ENCODE measurements at places on chromosomes 2 and 18.
A peak's percentile ranks its signal among the peaks of the same experiment; 100 is the strongest.

- DNase-seq = no peak
Measured at GRCh38 chr2:63784461-63784860, 57.2 kb upstream of the UGP2 start.

DNA sequence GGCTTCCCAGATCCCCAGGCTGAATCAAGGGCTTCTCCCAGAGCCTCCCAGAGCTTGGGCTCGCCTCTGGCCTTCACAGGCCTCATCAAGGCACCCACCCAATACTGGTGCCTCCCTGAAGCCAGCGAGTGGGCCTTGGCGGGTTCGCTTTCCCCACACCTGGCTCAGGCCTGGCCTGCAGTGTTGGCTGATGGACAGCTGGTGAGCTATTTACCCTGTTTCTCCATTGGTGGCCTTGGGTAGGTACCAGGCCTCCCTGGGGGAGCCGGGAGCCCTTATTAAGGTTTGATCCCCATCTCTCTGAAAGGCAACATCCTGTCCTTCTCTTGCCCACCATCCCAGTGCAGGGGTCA lies 18.2 kb upstream of the DUSP2 start:
- no peak for DNase-seq

DNA sequence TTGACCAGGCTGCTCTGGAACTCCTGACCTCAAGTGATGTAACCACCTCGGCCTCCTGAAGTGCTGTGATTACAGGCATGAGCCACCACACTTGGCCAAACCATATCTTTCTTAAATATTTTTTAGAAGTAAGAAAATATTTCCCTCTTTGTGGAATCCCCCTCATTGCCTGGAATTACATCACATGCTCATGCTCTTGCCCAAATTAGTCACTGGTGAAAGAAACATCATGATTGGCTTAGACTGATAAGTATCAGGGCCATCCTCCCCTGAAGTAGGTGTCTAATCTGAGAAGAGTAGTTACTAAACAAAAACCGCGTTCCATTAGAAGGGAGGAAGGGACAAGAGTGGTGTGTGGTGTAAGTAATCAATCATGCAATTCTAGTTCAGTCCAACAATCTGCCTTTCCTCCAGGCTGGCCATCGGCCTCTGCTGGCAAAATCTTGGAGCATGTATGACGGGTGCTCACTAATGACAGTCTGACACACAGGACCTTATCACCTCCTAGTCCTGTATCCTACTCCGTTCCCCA lies 52.3 kb upstream of the SCG2 start:
- DNase-seq = no peak

- DNase-seq = no peak
Measured at GRCh38 chr2:221203856-221204255, 368.2 kb downstream of the EPHA4 start.

DNA sequence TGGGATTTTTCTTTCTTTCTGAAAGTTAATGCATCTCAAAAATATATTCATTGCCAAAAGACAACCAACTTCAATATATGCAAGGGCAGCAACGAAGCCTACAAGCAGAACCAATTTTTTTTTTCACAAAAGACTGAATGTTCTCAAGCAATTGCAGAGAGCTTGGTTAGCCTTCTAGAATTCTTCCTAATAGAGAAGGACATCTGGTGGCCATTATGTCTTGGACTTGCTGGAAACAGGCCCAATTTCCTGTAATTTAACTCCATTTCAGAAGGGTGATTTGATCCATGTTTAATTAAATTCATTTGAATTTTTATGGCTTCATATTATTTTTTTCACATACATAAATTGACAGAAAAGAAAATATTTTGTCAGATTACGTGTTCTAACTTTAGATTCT lies 208.0 kb downstream of the TPGS2 start:
- no peak for DNase-seq

GRCh38 chr2:45278365-45279078 lies 269.3 kb upstream of the SIX2 start:
- DNase-seq = no peak

DNA sequence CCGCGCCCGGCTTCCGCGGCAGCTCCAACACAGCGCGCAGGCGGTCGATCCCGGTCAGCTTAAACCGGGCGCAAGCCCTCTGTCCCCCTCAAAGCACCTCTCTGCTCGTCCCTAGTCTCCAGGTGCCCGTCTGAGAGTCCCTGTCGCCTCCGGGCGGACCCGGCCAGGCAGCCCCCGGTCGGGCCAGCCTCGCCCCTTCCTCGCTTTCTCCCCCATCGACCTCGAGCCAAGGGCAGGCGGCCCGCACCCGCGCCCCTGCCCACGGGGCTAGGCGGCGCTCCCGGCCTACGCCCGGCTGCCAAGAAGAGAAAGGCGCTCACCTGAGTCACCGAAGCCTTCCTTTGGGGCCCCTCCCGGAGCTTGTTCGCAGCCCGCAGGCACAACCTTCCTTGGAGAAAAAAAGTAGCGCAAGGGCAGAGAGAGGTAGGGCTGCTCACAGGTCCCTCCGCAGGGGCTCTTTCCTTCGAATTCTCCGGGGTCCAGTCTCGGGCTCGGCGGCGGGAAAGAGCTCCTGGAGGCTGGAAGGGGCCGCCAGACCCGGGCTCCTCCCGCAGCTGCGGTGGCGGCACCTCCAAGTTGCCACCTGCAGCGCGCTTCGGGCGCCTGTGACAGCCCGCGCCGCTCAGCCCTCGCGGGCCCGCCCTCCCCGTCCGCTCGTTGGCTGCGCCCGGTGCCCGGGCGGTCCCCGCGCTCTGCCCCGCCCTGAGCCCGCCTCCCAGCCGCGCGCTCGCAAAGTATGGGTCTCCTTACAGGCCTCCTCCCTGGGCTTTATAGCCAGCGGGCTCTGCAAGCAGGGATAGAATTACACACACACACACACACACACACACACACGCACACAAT lies 86.5 kb upstream of the EPB41L3 start:
- no peak for DNase-seq

GRCh38 chr2:18927525-18928232 lies 338.3 kb upstream of the NT5C1B start:
- no peak for DNase-seq

DNA sequence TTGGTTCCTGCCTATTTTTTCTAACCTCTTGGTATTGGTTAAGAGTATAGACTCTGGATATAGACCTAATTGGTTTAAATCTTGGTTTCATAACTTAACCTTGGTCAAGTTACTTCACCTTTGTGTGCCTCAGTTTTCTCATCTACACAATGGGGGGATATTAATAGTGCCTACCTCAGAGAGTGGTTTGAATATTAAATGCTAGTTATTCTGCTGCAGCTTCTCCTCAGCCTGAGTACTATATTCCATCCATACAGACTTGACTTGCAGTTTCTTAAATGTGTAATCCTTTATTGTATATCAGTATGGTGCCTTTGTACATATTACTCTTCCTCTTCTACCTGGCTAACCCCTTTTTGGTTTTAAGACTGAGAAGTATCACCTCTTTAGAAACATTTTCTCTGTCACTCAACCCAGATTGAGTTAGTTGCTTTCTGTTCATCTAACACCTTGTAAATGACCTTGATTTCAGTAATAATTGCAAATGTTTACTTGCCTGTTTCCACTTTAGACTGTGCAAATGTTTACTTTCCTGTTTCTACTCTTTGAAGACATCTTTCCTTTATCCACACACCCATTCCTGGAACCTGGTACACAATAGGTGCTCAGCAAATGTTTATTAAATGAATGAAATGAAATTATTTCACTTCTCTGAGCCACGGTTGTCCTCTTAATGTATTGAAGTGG lies 6.6 kb downstream of the ACVR2A start:
- DNase-seq = no peak

- no peak for DNase-seq
Measured at GRCh38 chr2:34012715-34013302, 413.7 kb upstream of the FAM98A start.

DNA sequence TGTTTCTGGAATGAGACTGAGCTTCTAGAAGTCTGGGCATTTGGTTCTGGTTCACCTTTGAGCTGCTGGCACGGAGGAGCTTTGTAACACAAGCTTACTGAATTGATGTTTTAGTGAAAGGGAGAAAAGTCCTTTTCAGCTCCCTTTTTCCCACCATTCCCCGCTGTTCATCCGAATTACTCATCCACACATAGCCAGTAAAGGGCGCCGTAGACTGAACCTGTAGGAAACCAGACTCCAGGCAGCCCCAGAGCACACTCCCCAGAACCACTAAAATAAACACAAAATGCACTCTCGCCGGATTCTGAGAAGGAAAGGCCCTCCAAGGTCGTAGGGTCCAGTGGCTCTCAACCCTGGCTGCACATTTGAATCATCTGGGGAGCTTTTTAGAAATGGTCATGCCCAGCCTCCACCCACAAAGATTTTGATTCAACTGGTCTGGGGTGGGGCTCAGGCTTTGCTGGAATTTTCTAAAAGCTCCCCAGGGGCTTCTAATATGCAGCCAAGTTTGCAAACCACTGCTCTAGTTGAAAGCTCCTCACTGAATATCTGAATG lies 29.6 kb downstream of the TCF7L1 start:
- no peak for DNase-seq

DNA sequence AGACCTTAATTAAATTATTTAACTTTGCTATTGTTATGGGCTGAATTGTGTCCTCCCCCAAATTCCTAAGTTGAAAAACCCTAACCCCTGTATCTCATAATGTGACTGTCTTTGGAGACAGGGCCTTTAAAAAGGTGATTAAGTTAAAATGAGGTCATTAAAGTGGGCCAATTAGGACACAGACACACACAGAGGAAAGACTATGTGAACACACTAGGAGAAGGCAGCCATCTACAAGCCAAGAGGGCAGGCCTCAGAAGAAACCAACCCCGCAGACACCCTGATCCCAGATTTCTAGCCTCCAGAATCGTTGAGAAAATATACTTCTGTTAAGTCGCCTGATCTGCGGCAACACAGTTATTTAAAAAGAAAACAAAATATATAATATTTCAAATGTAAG lies 6.4 kb downstream of the STK17B start:
- DNase-seq = peak; percentile 49

DNA sequence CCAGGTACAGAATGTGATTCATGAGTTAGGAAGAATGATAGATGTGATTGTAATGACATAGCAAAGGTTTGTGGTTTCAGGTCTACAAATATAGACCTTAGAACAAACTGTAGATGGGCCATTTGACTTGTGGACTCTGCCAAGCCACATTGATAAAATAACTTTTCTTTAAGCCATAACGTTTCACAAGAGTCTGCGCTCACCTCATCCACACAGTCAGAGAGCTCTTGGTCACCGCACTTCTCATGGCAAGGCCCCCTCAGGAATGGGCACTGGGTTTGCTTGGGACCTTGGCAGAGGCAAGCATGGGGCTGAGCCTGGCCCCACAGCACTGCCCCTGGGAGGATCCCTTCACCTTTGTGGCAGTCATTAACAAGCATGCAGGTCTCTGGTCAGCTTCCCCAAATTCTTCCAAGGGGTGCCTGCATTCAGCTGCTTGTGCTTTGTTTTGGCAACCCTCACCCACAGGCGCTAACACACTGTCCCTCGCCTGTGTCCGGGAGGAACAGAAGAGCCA lies 14.0 kb downstream of the ARMC9 start:
- no peak for DNase-seq

DNA sequence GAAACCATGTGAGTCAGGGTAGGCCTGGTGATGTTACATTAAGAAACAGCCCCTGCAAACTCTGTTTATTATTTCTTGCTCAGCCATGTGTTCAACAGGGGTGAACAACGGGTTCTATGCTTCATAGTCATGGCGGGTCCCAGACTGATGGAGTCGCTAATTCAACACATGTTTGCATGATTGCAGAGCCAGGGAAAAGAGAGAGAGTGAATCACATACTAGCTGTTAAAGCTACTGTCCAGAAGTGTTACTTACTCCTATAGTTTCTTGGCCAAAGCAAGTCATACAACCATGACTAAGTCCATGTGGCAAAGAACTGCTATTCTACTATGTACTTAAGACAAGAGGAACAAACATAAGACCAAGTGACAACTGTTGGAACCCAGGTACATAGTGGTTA lies 241.2 kb upstream of the SKOR2 start:
- DNase-seq = no peak

DNA sequence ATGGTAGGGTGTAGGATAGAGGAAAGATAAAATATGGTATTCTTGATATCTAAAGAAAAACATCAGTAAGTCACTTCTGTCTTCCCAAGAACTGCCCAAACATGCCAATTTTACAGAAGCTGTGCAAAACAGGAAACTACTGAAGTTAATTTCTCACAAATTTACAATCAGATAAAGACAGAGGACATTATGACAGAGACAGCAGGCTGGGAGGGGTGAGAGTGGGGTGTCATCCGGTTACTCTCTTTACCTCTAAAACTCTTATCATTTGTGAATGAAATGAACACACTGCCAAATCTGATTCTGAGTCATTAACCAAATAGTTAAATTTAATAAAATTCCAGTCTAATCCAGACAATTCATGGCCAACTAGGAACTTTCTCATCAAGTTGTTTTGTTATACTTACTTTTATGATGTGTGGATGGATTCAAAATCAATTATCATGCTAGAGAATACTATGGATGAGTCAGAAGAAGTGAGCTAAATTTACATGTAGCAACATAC lies 323.2 kb upstream of the MEX3C start:
- DNase-seq = no peak

DNA sequence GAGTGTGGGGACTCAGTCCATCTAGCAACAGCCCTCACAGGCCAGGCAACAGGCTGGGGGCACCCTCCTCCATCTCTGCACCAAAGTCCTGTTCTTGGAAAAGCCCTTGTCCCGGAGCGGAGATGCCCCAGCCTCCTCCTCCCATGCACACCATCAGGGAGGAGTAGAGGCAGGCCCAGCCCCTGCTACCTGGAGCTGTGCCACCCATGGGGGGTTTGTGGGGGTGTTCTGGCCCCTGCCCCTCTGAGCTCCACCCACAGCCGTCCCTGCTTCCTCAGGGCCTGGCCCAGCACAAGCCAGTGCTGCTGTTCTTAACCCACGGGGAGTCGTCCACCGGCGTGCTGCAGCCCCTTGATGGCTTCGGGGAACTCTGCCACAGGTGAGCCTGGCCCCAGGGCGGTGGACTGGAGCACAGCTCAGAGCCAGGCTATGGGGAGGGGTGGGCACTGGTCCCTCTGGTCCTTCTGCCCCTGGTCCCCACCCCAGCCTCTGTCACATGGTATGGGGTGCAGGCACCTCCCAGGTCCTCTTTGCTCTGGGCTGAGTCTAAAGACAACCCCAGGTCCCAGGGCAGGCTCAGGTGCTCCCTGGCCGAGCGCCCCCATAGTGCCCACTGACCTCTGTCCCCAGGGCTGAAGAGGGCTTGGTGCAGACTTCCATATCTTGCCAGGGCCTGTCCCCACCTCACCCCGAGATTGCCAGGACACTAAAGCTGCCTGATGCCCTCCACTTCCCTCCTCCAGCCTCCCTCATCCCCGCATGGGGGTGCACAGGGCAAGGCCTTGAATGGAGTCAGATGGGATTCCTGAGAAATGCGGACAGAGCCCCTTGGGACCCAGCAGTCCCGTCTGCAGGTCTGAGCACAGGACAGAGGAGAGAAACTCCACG lies 2.7 kb downstream of the AGXT start:
- DNase-seq = peak; percentile 12

- DNase-seq = no peak
Measured at GRCh38 chr2:190540048-190540447, 5.5 kb upstream of the NEMP2 start.

DNA sequence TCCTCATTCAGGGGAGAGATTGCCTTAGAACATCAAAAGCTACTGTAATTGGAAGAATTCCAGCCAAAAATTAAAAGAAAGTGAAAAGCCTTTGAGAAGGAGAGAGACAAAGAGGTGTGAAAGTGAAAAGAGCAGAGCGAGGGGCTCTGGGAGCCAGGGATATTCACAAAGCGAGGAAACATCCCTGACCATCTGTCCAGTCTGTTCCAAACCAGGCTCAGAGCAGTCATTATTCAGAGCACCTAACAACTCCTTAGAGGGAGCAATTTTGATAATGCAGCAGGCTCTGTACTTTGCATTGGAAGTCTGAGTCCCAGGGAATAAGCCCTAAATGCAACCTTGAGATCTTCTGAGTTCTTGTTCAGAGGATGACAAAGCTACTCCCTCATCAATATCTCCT lies 119.1 kb upstream of the LYPD1 start:
- DNase-seq = no peak

- DNase-seq = no peak
Measured at GRCh38 chr2:237594514-237594871, 4.0 kb upstream of the RAB17 start.
